ENCODE measurements at places on chromosomes 11 and 22.
A peak's percentile ranks its signal among the peaks of the same experiment; 100 is the strongest.

DNA sequence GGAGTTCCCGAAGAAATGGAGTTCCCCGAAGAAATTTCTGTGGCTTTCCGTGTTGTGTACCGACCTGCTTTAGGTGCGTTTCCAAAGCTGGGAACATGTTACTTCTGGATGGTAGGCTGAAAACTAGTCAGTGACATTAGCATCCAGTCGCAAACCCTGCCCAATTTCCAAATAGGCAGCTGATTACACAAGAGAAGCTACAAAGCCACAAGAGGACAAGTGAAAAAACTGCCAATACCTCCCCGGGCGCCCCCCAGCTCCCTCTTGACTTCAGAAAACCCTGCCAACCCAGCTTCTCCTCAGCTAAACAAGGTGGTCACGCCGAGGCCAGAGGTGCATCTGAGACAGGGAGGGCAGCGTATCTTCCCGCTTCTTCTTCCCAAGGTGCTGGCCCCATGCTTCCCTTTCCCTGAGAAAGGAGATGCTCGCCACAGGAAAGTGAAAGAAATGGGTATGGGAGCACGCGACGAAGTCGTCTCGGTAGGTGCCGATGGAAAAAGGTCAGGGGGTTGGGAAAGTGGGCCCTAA is 551 bp downstream of the AGBL2 start:
- DNase-seq: peak; percentile 51

DNA sequence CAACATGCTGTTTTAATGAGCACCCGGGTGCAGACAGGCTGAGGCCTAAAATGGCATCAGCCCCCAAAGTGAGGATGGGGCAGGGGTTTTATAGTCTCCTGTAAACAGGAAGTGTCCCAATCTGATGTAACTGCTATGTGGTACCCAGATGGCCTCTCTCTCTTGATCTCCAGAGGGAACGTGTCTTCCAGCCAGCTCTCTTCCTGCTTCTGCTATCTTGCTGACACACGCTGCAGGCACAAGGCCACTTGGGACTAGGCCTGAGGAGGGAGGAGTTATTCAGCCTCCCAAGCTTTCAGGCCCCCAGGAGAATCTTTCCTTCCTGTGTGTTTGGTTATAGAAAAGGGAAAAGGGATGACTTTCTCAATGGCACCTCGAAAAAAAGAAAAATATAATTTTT is 11.4 kb upstream of the VSTM5 start:
- DNase-seq: no peak

DNA sequence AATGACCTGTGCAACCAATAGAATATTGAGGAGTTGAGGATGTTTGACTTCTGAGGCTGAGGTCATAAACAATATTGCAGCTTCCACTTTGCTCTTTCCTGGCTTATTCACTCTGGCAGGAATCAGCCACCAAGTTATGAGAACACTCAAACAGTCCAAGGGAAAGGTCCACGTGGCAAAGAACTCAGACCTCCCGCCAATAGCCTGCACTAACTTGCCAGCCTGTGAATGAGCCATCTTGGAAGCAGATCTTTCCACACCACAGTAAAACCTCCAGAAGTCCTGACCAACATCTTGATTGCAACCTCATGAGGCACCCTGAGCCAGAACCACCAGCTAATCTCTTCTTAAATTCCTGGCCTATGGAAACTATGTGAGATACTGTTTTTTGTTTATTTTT is 22.7 kb upstream of the PICALM start:
- DNase-seq: no peak

GRCh38 chr11:43124272-43124935 is 187.4 kb upstream of the API5 start:
- DNase-seq: no peak

DNA sequence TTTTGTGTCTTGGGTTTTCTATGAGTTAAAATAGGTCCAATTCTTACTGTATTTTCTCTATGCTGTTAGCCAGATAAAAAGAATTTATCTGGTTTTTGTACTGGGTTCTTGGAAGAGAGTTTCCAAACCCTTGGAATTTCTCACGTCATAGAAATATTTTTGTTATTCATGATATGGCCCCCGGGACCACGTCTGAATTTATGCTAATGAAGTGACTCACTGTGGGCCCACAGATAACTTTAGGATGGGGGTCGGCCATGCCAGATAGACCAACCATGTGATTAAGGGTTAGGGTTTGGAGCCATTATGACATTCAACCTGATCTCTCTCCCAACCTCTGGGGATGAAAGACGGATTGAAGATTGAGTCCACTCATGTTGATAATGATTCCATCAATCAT is 35.6 kb upstream of the DDI1 start:
- DNase-seq: no peak

DNA sequence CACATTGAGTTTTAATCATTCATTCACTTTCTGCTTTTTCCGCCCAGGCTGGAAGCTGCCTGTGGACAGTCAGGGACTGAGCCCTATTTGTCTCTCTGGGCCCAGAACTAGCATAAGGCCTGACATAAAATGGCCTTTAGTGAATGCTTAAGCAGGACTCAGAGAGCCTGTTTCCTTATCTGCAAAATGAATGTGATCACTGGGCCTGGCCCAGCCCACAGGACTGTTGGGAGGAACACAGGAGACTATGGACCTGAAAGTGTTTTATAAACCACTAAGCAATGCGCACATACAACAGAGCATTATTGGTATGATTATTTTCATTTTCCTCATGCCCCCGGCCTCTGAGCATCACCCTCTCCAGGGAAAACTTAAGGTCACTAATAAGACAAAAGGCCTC is 3.9 kb upstream of the MYH9 start:
- DNase-seq: no peak

DNA sequence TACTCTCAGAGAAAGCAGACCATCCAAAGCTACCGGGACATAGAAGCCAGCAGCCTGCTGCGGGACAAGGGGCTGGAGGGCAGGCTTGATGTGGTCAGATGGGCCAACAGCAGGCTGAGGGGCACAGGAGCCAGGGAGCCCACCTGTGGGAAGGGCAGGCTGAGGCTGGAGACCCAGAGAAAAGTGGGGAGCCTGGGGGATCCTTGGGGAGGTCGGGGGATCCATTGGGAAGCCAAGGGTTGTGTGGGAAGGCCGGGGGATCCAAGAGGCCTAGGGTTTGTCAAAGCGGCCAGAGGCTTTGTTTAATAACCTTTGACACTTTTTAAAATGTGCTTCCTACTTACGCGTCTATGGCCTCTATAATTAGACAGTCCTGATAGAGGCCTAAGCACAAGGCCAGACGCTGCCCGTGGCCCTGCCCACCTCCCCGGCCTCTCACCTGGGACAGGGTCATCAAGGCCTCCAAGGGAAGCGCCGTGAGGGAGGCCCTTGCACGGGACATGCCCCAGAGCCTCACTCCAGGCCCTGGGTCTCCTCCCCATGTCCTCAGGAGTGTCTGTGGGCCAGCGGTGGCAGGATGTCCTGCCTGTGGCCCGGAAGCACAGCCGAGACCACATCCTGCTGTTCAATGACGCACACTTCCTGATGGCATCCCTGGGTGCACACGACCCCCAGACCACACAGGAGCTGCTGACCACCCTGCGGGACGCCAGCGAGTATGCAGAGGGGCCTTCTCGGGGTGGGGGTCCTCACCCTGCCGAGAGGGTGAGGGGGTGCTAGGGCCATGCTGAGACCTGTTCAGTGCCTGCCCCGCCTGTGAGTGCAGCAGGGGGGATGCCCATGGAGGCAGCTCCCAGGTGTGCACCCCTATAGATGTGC is 8.6 kb upstream of the GTSE1 start:
- DNase-seq: no peak

- no peak for DNase-seq
Measured at GRCh38 chr11:63876616-63877015, 37.7 kb downstream of the MARK2 start.

DNA sequence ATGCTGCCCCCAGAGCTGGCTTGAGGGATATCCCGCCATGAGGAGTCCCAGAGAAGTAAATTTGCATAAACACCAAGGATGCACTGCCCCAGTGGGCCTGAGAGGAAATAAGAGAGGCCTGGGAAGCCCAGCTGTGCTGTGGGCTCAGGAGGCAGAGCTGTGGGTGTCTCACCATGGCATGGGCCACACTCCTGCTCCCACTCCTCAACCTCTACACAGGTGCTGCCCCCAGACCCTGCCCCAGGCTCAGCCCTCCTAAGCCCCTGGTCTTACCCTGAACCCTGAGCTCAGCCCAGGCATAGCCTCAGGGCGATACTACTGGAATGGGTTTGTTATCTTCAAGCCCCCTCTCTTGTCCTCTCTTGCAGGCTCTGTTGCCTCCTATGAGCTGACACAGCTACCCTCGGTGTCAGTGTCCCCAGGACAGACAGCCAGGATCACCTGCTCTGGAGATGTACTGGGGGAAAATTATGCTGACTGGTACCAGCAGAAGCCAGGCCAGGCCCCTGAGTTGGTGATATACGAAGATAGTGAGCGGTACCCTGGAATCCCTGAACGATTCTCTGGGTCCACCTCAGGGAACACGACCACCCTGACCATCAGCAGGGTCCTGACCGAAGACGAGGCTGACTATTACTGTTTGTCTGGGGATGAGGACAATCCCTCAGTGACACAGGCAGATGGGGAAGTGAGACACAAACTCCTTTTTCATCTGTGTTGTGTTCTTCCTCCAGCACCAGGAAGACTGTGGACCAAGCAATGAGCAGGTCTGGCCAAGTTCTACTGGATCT is 59.9 kb downstream of the GGTLC2 start:
- DNase-seq: no peak

DNA sequence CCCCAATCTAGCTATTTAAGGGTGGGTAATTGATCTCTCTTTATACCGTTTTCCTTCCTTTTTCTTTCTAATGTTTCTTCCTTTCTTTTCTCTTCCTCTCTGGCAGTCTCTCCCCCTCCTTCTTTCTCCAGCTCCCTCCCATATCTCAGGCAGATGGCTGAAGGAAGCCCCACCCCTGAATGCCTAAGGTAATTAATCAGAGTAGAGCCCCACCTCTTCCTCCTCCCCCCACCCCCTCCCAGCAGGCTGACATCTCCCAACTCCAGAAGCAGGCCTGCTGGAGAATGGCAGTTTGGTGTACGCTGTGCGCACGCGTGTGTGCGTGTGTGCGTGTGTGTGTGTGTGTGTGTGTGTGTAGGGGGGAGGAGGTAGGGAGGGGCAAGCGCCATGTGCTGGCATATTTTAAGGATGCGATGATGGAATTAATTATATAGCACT is 122.6 kb downstream of the APOL5 start:
- peak; percentile 93 for DNase-seq

GRCh38 chr11:38835966-38836365 is 2237.9 kb upstream of the RAG2 start:
- no peak for DNase-seq

DNA sequence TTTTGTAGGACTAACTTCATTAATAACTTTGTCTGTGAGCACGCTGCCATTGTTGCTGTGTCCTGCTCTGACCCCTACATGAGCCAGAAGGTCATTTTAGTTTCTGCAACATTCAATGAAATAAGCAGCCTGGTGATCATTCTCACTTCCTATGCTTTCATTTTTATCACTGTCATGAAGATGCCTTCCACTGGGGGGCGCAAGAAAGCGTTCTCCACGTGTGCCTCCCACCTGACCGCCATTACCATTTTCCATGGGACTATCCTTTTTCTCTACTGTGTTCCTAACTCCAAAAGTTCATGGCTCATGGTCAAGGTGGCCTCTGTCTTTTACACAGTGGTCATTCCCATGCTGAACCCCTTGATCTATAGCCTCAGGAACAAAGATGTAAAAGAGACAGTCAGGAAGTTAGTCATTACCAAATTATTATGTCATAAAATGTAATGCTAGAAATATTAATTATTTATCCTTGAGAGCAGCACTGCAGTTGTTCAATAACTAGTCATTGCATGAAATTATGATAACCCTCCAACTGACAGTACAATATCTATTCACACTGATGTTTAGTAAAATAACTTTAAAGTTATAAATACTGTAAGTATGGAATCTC is 46.4 kb upstream of the OR5D13 start:
- DNase-seq: no peak

DNA sequence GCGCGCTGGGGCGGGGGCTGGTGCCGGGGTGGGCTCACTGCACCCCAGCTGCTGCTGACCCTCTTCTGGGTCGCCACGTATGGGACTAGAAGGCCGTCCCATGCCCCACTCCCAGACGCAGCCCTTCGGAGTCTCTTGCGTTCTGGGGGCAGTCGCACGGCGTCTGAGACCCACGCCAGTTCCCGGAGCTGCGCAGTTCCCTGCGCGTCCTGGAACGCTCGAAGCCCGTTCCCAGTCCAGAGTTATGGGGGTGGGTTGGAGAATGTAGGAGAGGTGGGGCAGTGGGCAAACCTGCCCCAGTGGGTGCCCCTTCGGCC is 375 bp downstream of the LAYN start:
- peak; percentile 57 for DNase-seq

- no peak for DNase-seq
Measured at GRCh38 chr11:75536786-75537641, 11.3 kb upstream of the GDPD5 start.

DNA sequence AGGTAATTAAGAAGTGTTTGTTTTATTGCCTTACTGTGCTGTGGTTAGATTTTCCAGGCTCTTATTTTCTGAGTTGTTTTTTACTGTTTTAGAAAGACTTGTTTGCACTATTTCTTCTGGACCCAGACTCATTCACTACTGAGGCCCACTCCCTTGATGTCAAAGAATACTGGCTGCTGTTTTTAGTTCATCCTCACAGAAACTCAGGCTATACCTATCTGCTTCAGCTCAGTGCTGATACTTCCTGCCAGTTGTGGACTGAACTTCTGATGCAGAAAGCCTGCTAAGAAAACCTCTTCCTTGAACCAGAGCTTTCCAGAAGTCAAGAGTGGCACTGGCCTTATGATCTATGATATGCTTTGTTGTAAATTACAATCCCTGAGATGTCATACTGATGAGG is 15.9 kb upstream of the PIK3IP1 start:
- DNase-seq: no peak

DNA sequence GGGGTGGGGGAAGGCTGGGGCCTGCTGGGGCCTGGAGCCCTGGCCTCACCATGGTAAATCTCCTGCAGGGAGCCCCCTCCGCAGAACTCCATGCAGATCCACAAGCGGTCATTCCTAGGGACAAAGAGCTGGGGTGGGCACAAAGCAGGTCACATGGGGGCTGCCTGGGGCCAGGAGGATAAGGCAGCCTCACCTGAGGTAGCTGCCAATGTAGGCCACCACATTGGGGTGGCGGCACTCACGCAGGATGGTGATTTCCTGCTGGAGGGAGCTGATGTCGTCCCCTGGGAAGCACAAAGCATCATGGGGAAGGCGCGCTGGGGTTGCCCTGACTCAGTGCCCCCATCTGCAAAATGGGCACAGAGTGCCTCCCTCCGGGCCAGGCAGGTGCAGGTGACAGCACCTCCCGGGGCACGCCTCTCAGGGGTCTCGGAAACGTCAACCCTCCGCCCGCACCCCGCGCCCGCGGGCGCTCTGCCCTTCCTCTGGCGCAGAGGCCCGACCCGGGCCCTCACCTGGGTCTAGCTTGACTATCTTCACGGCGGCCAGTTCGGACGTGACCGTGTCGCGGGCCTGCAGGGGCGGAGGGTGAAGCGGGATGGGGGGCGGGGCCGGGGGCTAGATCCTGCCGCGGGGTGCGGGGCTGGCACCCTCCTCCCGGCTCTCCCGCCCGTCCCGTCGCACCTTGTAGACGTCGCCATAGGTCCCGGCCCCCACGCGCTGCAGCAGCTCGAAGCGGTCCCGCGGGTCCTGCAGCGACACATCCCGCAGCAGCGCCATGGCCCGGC is 450 bp downstream of the MAP4K2 start:
- no peak for DNase-seq
